ENCODE measurements at places on chromosomes 11 and 22. TPM values are rescaled to one million over a fixed set of nuclear protein-coding genes. Genes with fewer than 3 reads are reported as not detected.

Gene PDE2A
- total RNA-seq: 2.9 TPM

Gene TEX12
- not detected for total RNA-seq

Gene MRGPRX4
- total RNA-seq: not detected

Gene HORMAD2
- not detected for total RNA-seq

Gene CD44
- total RNA-seq: 755 TPM

Gene OR51B4
- total RNA-seq: not detected

Gene LARGE2
- total RNA-seq: not detected
